ENCODE measurements at places on chromosomes 3 and 15.
A peak's percentile ranks its signal among the peaks of the same experiment; 100 is the strongest.

DNA sequence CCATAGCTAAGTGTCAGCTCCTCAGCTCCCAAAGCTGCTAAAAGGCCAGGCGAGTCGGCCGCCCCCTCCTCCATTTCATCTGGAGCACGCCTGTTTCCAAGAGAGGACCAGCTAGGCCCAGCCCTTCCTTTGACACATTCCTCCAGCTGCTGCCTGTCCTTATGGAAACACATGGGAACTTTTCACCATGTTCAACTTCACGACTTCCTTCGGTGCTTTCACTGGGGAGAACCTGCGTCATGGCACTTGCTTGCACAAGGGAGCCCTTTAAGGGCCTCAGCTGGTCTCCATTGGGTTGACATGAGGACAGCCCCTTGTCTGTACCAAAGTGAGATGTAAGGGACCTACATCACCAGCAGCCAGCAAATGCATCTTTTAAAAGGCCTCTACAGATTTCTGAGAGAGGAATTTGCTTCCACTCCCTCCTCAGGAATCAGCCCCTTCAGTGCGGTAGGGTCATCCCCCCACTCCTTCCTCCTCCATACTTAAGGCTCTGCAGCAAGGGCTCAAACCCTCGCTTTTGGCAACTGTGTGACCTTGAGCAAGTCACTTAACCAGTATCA is 2.1 kb downstream of the MAGI1 start:
- DNase-seq: no peak

DNA sequence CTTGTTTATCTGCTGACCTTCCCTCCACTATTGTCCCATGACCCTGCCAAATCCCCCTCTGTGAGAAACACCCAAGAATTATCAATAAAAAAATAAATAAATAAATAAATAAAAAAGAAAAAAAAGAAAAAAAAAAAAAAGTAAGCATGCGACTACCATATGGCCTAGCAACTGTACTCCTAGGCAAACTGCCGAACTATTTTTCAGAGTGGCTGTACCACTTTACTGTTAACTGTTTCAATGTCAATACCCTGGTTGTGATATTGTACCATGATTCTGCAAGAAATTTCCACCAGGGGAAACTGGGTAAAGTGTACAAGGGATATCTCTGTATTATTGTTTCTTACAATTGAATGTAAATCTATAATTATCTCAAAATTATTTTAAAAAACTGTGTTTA is 41.3 kb upstream of the MAP4 start:
- DNase-seq: no peak

GRCh38 chr3:152477422-152477821 is 208.7 kb downstream of the MBNL1 start:
- no peak for DNase-seq

DNA sequence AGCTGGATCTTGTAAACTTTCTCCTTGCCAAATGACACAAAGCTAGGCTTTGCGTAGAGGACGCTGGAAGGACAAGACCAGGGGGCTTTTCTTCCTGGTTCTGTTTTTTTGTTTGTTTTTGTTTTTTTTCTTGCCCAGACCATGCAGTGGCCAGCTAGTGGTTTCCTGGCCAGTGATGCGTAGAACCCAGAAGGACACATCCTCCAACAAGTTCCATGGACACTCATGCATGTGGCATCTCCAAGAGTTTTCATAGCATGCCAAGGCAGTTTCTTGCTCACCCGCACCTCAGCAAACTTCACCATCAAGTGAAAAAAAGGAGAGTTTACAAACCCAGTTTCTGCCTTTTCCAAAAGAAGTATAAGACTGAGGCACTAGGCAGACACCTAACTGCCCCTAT is 46.1 kb upstream of the TMCO5A start:
- no peak for DNase-seq

GRCh38 chr3:179929091-179929529 is 107.6 kb downstream of the PEX5L start:
- DNase-seq: peak; percentile 36

DNA sequence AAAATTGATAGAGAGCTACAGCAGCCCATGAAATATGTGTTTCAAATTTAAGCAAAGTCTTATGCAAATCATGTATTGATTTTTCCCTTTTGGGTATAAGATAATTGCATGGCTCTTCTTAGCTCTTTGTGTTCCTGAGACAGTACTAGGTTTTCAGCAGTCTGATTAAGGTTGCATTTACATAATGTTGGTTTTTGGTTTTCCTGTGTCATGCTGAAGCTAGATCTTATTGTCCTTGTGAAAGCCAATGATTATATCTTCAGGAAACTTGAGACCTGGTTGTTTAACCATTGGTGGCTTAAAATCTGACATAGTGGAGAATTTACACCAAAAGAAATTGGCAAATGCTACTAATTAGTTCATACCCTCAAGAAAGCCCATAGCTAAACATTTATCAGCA is 392.6 kb downstream of the ZPLD1 start:
- DNase-seq: peak; percentile 16

GRCh38 chr15:99134317-99134821 is 29.5 kb downstream of the SYNM start:
- DNase-seq: no peak

- no peak for DNase-seq
Measured at GRCh38 chr3:139074565-139075115, 29.9 kb upstream of the PRR23C start.

DNA sequence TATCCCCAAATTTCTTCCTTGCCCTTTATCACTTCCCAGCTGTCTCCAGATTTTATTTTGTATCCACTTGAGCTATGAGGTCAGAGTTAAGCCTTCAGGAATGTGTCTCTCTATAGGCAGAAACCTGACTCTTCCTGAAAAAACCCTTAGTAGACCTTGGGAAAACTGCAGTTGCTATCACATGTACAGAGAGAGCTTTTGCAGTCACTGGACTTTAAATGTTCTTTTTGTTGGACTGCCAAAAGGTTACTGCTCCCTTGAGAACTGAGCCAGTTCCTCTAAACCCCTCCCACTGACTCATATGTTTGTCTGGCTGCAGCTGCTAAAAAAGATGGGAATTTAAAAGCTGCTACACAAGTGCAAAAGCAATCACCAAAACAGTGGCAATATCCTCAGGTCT is 169.1 kb upstream of the CCDC54 start:
- DNase-seq: no peak

Data from NCI-H1048 (cell line).